ENCODE measurements at places on chromosomes 1 and 21. TPM values are rescaled to one million over a fixed set of nuclear protein-coding genes. Genes with fewer than 3 reads are reported as not detected.

DNA sequence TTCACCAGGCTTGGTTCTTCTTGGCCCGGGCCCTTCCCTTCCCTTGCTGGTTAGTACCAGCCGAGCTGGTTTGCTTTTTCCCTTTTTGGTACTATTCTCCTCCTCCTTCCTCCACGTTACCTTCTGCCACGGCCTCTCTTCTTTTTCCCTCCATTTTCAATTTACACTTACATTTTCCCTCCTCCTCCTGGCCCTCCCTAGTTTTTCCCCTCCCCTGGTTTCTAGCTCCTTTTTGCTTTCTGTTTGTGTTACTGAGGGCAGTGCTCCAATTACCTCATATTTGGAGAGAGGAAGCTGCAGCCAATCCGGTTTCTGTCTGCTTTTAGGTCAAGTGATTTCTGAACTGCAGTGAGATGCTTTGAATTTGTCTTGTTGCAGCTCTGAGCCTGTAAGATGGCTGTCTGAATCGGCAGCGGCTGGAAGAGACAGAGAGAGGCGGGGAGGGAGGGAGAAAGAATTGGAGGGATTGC lies 63.7 kb downstream of the MACF1 start:
- peak; percentile 77 for DNase-seq

DNA sequence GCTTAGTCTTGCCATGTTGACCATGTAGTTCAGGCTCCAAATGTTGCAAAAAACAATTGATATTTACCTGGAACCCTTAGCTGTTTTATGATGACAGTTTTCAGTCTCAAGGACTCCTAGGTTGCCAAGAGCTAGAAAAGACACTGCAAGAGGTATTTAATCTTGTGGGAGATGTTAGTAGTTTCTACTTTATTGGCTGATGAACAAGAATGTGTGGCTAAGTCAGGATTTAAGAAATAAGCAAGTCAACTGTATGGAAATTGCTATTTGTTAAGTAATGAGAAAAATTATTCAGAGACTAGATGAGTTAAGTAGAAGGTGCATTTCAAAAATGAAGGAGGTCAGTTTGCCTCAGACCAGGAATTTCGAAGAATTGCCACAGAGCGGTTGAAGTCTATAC lies 639.7 kb upstream of the USP24 start:
- no peak for DNase-seq

The APOBEC4 gene
- not detected for total RNA-seq

DNA sequence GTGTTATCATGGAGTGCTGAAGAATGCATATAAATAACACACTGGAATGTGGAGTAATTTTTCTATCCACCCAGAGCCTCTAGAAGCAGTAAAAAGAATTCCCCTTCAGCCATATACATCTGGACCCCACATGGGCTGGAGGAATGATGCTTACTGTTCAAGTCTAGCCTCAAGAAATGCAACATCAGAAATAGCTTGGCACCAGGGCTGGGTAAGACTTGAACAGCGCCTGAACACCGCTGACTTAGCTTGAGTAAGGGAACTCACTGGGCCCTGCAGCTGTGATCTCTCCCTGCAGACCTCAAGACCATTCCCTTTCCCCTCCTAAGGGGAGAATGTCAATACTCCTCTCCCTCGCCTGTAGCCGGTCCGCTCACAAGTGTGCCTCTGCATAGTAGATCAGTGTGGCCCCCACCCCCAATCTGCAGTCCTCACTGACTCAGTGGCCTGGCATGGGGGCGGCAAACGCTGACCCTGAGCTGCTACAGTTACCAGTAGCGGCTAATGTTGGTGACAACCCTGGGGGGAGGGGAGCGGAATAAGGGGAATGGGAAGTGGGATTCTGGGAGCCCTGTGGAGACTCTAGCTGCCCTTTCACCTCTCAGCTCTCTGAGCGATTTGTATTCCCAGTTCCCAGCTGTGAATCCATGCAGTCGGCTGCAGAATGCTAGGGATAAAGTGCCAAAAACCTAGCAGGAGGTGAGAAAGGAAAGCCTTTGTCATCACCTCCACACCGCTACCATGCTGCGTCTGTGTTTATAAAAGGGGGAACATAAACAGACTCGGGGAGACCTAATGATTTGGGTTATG lies 483.9 kb downstream of the DISC1 start:
- peak; percentile 26 for DNase-seq

Data from Daoy (cell line).